ENCODE measurements at places on chromosomes 12 and 14.

DNA sequence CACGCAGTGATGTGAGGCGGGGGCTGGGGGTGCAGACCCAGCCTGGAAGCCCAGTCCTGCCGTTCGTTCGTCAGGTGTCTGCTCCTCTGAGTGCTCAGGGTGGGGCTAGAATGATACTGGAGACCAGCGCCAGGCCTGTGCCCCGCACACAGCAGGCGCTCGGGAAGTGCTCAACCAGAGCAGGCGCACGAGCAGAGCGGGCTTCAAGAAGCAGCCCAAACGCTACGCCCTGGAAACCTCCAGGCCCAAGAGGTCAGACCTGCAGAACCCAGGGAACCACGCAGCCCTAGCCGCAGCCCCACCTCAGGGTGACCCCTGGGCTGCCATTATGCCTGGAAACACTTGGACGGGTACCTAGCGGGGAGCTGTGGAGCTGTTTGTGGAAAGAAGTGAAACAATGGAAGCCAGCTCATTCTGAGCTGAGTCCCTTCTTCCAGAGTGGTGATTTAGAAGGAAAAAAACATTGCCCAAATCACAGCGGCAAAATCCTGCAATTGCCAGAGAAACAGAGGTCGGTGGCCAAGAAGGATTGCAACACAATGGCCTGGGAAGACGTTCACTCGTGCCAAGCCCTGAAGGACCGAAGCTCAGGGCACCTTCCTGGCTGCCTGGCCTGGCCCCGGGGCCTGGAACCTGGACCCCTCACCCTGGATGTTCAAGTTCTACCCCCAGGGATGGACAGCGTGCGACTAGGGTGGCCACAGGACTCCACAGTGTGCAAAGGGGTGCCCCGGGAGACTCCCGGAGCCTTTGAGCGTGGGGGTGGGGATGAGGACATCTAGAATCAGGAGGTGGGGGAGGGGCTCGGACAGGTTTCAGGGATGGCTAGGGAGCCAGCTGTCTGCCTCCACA is 40.4 kb upstream of the DIO3 start:
- no peak for DNase-seq

DNA sequence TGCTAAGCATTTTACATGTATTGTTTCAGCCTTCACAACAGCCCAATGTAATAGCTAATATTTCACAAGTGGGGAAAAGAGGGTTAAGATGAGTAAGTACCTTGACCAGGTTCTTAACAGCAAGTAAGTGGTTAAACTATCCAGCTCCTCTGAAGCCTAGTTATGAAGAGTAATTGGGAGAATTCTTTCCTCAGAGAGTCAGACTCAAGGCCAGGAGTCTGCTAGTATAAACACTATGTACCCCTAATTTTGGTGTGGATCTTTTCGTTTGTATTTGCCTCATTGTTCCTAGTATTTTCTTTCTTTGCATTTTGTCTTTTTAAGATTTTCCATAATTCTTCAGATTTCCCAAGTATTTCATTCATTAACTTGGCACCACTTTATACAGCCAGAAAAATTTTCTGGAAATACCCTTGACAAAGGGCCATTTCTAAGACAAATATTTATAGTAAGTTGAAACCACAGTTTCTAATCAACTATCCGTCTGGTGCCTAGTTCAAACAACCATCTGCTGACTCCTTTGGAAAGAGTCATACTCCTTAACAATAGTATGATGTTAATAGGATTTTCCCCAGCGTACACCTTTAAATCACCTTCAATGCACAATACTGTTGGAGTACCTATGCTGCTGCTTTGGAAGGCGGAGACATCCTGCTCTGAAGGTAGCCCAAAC is 81.2 kb downstream of the SCAF11 start:
- no peak for DNase-seq

DNA sequence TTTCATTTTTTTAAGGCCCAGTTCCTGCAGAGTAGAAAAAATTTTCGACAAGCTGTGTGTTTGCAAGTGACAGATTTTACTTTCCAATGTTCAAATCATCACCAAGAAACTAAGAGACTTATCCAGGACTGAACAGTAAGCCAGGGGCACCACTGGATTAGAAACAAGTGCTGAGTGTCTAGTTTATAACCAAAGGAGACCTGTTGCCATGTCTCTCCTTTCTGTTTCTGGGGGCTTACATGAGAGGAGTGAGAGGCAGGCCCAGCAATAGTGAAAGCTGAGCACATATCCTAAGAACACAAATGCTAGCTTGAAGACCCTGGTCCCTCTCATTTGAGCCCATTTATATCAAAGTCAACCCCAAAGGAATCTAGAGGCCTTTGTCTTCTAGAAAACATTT is 2.9 kb downstream of the IFNG start:
- no peak for DNase-seq

- DNase-seq: no peak
These were observed 157.0 kb downstream of the MYRFL start for GRCh38 chr12:69981881-69982475.

DNA sequence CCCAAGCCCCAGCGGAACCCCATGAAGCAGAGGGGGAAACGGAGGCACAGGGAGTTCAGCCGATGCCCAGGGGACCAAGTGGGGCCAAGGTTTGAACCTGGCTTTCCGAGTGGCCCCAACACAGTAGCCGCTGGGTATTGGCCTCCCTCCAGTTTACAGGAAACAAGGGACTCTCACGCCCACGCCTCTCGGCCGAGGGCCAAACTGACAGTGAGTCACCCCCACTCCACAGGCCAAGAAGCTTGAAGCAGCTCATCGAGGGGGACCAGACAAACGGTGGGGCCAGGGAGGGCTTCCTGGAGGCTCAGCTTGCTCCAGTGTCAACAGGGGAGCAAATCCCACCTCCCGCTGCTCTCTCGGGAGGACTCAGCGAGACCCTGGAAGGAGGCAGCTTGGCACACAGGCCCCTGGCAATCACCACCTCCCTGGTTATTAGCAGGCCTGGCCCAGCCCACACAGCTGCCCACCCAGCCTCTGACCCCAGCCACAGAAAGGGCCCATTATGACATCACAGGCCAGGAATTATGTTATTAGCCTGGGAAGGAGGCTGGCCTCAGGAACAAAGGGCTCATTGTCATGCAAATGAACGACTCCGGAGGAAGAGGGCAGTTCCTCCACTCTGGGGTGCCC is 54.6 kb downstream of the NCOR2 start:
- DNase-seq: no peak

- DNase-seq: no peak
These were observed 198.8 kb downstream of the ANO2 start for GRCh38 chr12:5746036-5746908.

DNA sequence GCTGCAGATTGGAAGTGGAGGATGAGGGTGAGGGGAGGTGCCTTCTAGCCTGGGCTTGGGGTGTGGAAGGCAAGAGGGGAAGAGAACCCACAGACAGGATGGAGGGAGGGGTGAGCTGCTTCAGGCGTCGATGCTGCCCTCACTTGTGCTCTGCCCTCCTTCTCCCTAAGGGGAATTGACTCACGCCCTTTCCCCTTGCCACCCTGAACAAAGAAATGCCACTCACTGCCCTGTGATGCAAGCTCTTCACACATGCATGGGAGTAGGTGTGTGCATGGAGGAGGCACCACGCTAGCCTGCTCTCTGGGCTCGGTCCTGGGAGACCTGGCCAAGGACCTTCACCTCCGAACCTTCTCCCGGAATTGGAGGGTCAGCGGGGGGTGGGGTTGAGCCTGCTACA is 35.7 kb upstream of the PRMT8 start:
- no peak for DNase-seq

DNA sequence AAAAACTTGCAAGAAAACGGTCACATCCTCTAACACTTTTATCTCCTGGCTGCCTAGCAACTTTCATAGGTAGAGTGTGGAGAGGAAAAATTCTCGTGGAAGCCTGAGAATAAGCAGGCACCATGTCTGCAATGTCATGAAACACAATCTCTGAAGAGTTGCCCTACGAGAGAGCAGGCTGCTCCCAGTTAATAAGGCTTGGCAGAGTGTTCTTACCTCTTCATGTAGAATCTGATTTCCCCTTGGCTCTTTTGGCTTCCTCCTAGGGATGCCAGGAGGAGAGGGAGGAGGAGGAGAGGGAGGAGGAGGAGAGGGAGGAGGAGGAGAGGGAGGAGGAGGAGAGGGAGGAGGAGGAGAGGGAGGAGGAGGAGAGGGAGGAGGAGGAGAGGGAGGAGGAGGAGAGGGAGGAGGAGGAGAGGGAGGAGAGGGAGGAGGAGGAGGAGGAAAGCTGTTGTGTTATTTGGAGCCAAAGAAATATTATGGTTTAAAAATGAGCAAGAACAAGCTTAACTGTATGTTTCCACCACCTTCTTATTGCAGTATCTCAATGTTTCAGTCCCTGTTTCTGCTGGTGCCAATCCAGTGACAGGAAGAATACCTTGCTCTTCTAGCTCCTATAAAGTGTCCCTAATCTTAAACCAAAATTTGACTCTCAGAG is 52.9 kb downstream of the EGLN3 start:
- DNase-seq: no peak

- DNase-seq: no peak
These were observed 418 bp upstream of the CISTR start for GRCh38 chr12:53752192-53752601.

DNA sequence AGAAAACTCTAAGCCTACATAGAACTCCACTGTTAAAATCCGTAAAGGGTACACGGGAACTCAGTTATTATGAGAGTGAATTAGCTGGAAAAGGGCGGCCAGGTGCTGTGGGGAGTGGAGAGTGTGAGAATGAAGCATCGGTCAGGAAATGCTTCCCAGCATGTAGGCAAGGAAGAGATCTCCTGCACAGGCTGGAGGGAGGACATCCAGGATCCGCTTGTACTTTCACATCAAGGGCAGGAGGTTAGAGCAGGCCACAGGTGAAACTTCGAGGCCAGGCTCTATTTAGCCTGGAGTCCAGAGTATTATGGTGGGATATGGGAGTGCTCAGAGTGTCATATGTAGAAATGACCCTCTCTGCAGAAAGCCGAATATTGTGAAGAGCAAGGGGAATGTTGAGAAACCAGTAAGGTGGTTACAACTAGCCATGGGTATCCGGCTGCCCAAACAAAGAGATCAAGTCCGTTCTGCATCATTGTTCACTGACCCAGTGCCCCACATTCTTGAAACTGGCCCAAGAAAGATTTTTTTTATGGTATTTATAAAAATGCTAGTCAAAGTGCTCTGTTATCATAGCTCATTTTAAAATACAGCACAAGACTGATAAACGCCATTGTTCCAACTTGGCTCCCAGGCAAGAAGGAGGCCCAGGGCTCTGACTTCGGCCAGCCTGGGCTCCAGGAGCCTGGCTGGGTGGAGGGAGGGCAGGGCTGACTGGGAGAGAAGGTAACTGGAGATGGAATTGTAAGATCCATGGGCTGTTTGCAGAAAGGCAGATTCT is 79.4 kb upstream of the HIF1A start:
- DNase-seq: no peak

DNA sequence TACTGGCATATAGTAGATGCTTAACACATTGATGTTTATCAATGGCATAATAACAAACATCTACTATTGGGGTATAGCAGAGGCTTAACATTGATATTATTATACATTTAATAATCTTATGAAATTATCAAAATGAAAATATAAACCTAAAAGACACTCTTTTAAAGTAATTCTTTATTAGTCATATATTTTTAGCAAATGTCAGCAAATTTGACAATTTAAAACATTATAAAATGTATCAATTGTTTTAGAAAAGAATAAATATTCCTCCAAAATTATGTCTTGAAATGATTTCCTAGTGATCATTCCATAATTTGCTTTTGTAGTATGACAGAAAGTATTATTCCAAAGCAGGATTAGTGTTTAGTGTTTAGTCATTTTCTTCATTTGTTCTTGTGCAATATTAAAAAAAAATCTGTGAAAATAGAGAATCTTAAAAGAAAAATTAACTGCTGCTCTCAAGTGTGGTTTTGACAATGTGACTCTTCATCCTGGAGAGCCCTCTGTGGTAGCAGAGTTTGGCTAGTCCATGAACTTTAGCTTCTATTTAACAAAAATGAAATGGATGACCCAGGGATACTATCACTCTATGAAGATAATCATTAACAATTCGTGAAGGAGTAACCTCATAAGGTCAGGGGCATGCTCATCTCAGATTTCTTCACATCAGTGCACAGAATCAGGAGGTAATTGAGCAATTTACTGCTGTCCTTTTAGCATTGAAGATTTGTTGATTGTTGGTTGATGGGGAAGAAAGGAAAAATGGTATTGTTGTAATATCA is 1018.5 kb downstream of the LRFN5 start:
- DNase-seq: no peak

GRCh38 chr12:19382111-19382526 is 57.2 kb upstream of the AEBP2 start:
- DNase-seq: no peak

GRCh38 chr12:124577986-124578385 is 10.6 kb upstream of the NCOR2 start:
- no peak for DNase-seq

- DNase-seq: no peak
These were observed 23.9 kb downstream of the GNG2 start for GRCh38 chr14:51884086-51884927.

DNA sequence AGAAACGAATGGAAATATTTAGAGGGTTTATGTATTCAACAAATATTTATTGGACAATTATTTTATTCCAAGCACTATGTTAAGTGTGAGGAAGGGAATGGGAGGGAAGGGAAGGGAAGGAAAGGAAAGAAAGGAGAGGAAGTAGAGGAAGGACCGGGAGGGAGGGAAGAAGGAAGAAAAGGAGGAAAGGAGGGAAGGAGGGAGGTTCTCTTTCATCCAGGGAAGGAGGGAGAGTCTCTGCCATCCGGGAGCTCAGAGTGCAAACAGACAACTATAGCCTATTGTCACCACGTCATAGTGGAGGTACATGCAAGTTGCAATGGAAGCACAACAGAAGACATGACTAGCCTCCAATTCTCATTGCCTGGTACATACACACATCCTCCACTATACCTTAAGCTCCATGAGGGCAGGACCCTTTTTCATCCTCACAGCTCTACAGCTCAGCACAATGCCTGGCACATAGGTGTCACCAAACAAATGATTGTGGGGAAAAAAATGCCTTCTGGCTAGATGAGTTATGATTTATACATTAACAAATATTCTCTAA is 48.1 kb downstream of the DAD1 start:
- no peak for DNase-seq

GRCh38 chr12:7129287-7129871 is 690 bp upstream of the RBP5 start:
- DNase-seq: no peak

DNA sequence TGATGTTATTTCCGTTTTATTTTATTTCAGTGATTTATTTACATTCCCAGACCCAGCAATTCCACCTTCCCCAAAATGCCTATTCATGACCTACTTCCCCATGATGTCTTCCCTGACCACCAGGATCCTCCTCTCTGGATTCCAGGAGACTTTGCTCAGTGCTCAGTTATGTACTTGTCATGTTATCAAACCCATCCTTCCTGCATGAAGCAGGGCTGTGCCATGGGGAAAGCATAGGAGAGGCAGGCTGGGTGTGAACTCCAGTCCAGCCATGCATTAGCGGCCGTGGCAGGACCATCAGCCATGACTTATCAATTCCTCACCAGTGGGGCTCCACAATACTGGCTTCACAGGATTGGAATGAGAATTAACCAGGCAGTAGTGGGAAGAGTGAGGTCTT is 57.8 kb downstream of the B4GALNT3 start:
- no peak for DNase-seq

GRCh38 chr14:99699861-99700260 is 15.8 kb downstream of the CYP46A1 start:
- DNase-seq: no peak

All from D721Med (cell line).